ENCODE measurements at places on chromosomes 11 and 22. TPM values are rescaled to one million over a fixed set of nuclear protein-coding genes. Genes with fewer than 3 reads are reported as not detected.

GRCh38 chr11:45715418-45715817 lies 50.0 kb upstream of the CHST1 start:
- no peak for DNase-seq
- H3K27me3 ChIP-seq, result no peaks in the 10 kb centered on the region
- no peak overlapping the region for H3K27ac ChIP-seq
- no peaks in the 10 kb centered on the region for H3K36me3 ChIP-seq

GRCh38 chr11:101128571-101129202 lies 926 bp downstream of the PGR start:
- no peaks in the 10 kb centered on the region for H3K4me1 ChIP-seq
- H3K27ac ChIP-seq, result no peak overlapping the region
- peak overlapping the region; percentile 68 for H3K4me3 ChIP-seq
- peaks cover 30% of the 10 kb centered on the region for H3K27me3 ChIP-seq

DNA sequence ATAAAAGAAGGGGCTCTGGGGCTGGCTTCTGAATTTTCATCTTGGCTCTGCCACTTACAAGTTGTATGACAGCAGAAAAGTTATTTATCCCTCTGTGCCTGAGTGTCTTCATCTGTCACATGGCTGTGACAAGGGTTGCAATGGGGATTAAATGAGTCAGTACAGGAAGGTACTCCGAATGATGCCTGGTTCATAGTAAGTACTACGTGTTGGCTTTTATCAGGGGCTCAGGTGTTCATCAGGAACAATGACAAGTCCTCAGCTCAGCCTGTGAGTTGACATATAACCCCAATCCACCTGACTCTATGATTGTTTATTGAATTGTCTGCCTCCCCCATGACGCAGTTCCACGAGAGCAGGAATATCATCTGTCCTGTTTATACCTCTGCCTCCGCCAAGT lies 45.7 kb downstream of the PAMR1 start:
- H3K4me1 ChIP-seq, result peaks cover 8% of the 10 kb centered on the region
- DNase-seq, result no peak
- H3K27me3 ChIP-seq, result peaks cover 1% of the 10 kb centered on the region
- no peak overlapping the region for H3K27ac ChIP-seq

DNA sequence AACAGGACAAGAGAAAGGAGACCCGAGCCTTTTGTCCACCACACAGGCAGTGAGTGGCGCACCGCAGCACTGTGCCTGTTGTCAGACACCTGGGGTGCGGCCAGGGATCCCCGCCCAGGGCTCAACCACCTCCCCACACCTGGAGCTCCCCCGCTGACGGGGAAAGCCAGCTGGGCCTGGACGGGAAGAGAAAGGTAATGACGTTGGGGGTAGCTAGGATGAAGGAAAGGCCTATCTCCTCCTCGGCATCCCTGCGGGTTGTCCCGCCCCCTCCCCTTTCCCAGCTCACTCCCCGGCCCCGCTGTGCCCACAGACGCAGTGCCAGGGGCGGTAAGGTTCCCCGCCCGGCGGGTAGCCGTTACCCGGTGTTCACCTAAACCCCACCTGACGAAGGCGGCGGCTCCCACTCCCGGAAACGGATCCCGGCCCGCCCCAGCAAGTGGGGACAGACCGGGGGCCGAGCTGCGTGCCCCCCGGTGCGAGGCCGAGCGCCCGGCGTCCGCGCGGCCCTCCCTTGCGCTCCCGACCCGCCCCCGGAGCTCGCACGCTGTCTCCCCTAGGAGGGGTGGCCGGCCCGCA lies 495 bp downstream of the HYOU1 start:
- peak overlapping the region; percentile 98 for H3K4me3 ChIP-seq
- DNase-seq, result no peak
- H3K27ac ChIP-seq, result peak overlapping the region; percentile 82
- no peaks in the 10 kb centered on the region for H3K27me3 ChIP-seq

- DNase-seq, result no peak
- H3K4me1 ChIP-seq, result no peaks in the 10 kb centered on the region
- H3K27me3 ChIP-seq, result no peaks in the 10 kb centered on the region
- H3K27ac ChIP-seq, result no peak overlapping the region
Measured at GRCh38 chr22:29987137-29987536, 93.1 kb upstream of the HORMAD2 start.

DNA sequence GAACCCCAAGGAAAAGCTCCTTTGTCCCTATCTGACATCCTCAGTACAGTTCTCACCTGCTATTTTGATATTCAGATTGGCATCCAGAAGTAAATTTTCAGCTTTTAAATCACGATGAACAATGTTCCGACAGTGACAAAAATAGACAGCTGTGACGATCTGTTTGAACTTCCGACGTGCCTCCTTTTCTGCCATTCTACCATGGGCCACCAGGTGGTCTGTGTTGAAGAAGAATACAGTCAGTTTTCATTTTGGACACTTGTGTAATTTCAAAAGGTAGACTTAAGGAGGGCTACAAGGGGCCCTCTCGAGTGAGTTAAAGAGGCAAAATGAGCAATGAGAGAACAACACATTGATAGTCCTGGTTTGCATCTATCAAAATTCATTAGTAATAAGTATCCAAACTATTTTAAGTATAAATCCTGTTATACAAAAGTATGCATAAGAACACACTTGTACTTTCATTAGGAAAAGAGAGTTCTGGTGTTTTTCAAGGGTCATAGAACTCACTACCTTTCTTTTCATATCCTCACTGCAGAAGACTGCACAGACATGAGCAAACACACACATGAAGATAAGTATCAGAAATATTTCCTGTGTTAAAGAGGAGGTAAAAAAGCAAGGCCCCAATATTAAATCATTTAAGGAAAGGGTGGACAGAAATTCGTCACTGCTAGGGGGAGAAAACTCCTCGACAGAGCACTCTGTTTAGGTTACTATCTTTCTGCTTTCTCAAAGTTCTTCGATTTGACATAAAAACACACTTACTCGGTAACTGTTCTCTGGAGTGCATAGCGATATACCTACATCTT lies 89.9 kb upstream of the APOA1 start:
- H3K4me3 ChIP-seq, result no peak overlapping the region
- no peaks in the 10 kb centered on the region for H3K36me3 ChIP-seq
- no peak for DNase-seq
- H3K27me3 ChIP-seq, result no peaks in the 10 kb centered on the region
- H3K4me1 ChIP-seq, result peaks cover 7% of the 10 kb centered on the region

DNA sequence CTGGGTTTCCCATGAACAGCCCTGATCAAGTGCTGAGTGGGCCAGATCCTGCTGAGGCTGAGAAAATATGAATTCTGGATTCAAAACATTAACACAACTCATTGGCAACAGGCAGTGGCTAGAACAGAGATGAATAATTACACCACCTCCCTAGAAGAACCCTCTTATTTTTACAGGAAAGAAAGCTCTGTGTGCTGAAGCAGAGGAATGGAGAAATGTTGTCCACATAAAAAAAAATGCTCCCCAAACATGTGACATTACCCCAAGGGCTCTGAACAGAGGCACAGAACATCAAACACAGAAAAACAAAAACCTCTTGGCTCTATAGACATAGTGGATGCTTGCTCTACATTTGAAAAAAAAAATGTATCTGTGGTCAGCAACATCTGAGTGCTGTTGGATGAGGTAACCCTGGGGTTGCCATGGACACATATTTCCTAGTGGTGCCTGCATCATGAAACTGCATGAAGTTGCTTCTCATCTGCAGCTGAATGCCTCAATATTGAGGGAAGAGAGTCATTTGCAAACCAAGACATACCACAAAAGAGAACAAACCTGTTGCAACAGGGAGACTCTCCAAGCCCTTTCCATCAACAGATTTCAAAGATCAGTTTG lies 98.8 kb downstream of the SNX19 start:
- no peak overlapping the region for H3K27ac ChIP-seq
- H3K4me3 ChIP-seq, result no peak overlapping the region
- no peaks in the 10 kb centered on the region for H3K27me3 ChIP-seq
- no peaks in the 10 kb centered on the region for H3K36me3 ChIP-seq
- no peak for DNase-seq

DNA sequence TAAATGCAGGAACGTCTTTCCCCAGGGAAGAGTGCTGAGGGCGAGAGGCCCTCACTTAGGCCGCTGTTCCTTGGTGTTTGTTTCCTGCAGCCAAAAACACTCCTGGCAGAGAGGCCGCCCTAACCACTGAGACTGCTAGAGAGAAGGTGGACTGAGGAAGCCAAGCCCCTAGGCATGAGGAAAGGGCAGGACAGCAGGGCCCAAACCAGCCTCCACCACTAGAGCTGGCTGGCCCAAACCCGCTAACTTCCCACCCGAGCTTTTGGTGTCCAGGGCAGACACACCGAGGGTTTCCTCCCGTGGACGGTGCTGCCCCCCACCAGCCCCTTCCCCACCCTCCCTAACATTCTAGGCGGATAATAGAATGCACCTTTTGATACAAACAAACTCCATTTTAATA lies 6.0 kb downstream of the FGF19 start:
- H3K27me3 ChIP-seq, result peaks cover under 1% of the 10 kb centered on the region
- DNase-seq, result no peak

The INTS4 gene
- 31.3 TPM for total RNA-seq

The ALG9 gene
- total RNA-seq, result 23.5 TPM

DNA sequence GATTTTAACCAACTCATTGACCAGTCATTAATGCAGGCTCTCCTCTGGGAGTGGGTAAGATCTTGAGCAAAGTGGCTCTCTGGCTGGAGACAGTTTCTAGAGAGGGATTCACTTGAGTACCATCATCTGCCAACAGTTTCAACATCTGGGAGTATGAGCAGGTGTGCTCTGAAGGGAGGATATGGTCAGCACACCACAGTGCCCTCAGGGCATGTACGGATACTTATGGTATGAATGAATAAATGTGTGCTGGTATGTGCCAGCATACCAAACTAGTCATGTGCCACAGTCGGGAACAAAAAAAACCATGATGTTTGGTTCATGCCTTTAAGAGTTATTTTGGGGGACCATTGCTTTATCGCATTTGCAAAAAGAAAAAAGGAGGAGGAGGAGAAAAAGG lies 1197.5 kb upstream of the TENM4 start:
- peaks cover 6% of the 10 kb centered on the region for H3K4me1 ChIP-seq
- no peak overlapping the region for H3K27ac ChIP-seq
- H3K4me3 ChIP-seq, result no peak overlapping the region
- DNase-seq, result no peak
- no peaks in the 10 kb centered on the region for H3K27me3 ChIP-seq
- no peaks in the 10 kb centered on the region for H3K36me3 ChIP-seq

- H3K36me3 ChIP-seq, result no peaks in the 10 kb centered on the region
- H3K4me1 ChIP-seq, result no peaks in the 10 kb centered on the region
- H3K27me3 ChIP-seq, result no peaks in the 10 kb centered on the region
- no peak overlapping the region for H3K4me3 ChIP-seq
- H3K27ac ChIP-seq, result no peak overlapping the region
Measured at GRCh38 chr11:104633226-104633625, 265.0 kb downstream of the CASP12 start.

The HTR3B gene
- total RNA-seq, result not detected

Measured in H1 (cell line).